LoVo (cell line): ENCODE measurements at places on chromosomes 5 and 9.

DNA sequence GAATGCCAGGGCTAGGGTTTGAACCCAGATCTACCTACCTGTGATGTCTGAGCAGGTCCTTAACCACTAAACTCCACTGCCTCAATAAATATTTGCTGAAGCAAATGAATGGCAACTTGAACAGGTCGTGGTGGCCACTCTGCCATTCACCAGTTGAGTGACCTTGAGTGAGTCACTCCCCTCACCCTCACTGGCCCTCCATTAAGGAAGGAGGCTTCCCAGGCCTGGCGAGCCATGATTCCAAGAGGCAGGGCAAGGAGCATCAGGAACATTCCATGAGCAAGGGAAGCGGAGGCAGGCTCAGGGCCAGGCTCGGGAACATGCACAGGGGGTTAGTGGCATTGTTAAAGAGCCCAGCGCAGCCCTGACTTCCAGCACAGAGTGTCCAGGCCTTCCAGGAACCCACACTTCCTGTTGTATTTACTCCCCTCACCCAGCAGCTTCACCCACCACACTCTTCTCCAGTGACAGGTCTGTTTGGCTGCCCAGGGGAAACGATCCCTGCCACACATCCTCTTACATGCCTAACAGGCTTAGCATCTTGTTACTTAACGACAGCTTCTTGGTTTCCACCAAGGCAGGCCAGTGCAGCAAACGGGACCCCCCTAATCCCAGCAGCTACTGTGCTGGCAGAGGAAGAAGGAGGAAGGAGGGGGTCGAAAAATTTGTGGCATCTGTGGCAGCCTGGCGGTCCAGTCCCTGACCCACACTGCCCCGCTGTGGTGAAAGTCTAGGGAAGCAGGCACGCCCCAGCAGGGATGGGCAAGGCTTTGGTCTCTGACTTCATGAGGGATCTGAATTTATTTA, 43.7 kb upstream of the TTC1 start:
- peak; percentile 44 for DNase-seq

DNA sequence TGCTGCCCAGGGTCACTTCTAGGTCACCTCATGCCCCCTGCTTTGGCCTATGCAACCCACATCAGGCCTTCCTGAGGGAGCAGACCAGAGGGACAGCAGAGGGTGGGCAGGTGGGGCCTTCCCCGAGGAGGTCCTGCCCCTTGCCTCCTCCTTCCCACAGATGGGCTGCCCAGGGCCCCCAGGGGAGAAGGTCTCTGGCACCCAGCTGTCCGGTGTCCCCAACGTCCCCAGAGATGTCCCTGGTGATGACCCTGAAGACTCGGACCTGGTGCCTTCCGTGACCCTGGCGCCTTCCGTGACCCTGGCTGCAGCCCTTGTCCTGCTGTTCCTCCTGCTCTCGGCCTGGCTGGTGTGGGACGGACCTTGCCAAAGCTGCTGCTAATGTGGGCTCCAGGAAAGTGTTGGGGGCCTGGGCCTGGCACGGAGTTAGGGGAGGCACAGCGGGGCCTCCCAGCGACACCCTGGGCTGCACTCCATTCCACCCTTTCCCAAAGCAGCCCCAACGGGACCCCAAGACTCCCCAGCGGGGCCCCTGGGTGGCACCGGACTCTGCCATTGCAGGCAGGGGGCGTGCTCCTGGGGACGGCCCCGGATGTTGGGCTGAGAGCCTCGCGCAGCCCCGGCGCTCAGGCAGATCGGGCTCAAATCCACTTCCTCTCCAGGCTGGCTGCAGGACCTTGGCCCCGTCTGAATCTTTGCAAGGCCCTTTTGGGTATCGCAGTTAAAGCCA, 6.8 kb upstream of the SLC2A6 start:
- DNase-seq: no peak

- DNase-seq: peak; percentile 70
Observed at GRCh38 chr9:132800038-132800648, 77.9 kb downstream of the AK8 start.

DNA sequence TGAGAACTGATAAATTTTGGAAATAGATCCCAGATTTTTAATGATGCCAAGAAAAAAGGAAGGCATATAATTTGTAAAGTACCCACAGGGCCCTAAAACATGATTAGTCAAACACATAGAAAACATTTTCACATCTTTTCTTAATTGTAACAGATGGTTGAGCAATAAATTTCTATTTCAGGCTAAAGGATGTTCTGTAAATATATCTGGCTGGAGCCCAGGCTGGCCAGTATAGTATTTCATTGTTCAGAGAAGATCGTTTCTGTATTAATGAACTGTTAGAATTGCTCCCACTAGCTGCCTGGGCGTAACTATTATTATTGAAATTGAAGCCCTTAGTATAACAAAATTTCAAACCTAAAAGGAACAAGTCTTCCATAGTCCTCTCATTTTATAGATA, 105.3 kb upstream of the SMC2 start:
- no peak for DNase-seq

- no peak for DNase-seq
Observed at GRCh38 chr9:22537721-22538120, 91.1 kb downstream of the DMRTA1 start.

GRCh38 chr5:51380603-51381207, 2.5 kb upstream of the ISL1 start:
- peak; percentile 54 for DNase-seq

GRCh38 chr5:116402235-116402634, 172.4 kb downstream of the SEMA6A start:
- DNase-seq: no peak

GRCh38 chr5:71762826-71763225, 43.8 kb downstream of the CARTPT start:
- no peak for DNase-seq

DNA sequence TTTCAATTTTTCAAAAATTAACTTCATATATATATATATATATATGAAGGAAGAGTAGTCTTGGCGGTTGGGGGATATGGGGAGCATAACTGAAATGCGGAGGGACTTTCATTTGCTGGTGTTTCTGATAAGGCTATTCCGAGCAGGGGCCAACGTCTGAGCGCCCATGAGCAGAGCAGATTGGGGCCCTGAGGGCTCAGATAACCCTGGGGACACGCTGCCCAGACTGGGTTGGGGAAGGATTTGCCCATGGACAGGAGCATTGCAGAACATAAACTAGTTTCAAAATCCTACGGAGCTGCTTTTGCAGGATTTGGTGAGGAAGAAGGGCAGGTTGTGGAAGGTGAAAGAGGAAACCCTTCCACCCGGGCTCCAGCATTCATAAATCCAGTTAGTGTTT, 240.2 kb downstream of the IRX1 start:
- no peak for DNase-seq

- DNase-seq: no peak
Observed at GRCh38 chr5:55484531-55484930, 50.2 kb downstream of the PLPP1 start.

- DNase-seq: no peak
Observed at GRCh38 chr9:117742131-117742530, 37.9 kb downstream of the TLR4 start.

DNA sequence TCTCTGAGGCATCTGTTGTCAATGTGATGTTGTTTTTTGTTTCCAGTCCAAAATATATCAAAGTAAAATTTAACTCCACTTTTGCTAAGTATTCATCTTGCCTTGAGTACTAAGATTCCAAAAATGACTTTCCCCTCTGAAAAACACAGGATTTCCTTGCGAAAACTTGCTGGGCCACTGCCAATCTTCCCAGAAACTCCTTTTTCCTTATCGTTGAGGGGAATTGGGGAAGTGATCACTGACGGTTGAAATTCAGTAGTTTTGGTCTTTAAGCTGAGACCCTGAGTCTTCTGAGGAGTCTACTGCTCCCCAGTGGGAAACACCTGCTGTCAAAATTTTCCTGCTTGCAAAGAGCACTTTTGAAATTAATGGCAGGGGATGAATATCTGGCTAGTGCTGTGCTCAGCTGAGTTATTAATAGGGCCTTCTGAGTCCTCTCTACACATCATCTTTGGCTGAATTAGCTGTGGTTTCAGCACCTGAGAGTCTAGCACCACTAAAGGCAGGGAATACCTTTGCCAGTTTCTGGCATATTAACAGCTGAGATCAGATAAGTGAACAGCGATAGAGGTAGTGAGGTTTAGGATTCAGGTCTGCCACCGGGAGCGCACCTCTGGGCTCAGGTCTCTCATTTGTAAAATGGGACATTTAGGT, 18.0 kb downstream of the TLR4 start:
- no peak for DNase-seq

GRCh38 chr9:120616966-120617935, 37.3 kb upstream of the CDK5RAP2 start:
- no peak for DNase-seq

- DNase-seq: no peak
Observed at GRCh38 chr5:179607160-179607931, 16.1 kb downstream of the HNRNPH1 start.

- peak; percentile 16 for DNase-seq
Observed at GRCh38 chr9:34176089-34176488, 2.8 kb upstream of the UBAP1 start.

GRCh38 chr9:137199411-137200121, 975 bp downstream of the TPRN start:
- DNase-seq: no peak

DNA sequence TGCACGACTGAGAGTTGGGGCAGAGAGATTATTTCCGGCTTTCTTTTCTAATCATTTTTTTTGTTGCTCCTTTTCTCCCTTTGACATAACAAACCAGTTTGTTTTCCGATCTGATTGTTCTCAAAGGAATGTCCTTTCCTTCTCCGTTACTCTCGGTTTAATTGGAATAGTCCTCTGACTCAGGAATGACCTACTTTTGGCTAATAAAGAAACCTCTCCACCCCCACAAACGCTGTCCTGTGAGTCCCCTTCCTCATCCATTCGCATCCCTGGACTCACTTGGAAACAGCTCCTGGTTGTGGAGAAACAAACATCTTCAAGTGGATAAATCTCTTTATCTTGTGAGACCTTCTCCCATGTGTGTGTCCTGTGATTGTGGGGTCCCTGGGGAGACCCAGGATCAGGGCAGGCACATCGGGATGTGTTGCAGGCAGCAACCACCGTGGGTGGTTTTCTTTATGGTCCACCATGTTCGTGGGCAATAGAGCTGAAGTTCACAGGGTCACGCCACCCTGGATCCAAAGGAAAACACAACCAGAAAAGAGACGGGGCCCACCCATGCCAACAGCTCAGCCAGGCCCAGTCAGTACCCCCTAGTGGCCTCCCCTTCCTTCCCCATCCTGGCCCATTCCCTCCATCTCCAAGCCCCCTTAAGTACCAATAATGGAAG, 45.2 kb upstream of the NEK6 start:
- DNase-seq: no peak

- DNase-seq: peak; percentile 46
Observed at GRCh38 chr9:72979405-72980100, 26.7 kb upstream of the ALDH1A1 start.

DNA sequence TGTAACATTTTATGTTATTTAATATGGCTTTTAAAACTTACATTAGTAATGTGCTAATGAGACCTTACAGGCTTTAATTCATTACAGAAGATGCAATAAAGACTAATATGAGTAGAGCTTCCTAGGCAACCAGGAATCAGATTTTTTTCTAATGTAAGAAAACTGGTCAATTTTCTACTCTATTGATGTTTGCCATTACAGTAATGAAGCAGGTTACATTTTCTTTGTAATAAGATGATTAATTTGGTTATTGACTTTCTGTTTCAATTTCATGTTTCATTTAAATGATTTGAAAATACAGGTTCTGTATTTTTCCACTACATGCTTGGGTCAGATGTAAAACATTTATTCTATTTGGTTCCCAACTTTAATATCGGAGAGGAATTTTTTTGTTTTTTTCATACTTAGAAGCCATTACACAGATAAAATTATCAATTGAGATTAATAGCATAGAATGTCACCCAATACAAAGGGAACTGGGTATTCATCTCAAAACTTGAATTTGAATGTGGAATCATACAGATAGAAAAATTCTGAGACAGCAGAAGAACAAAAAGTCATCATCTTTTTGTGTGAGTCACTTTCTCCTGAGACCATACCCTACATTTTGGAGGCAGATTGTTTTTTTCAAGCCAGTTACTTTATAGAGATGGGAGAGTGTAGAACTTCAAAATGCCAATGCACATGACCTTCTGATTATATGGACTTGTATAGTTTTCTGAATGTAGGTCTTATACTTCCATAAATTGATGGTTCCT, 133.6 kb upstream of the HMHB1 start:
- DNase-seq: no peak

GRCh38 chr5:145925353-145925752, 11.0 kb upstream of the SH3RF2 start:
- DNase-seq: peak; percentile 70

DNA sequence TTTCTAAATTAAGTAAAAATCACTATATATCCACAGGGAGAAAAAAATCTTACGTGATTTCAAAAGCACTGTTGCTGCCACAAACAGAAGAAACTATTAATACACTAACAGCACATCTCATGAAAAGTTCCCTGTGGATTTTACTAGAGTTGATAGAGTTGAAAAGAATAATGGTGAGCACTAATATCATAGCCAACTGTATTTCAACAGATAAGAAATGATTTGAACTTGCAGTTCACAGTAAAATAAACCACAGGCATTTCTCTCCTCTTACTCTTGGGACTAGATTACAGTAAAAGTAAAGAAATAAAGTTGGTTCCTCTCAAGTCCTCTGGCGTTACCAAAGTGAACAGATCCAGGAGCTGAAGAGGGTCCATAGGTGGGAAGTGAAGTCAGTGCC, 27.9 kb downstream of the AGTPBP1 start:
- no peak for DNase-seq

DNA sequence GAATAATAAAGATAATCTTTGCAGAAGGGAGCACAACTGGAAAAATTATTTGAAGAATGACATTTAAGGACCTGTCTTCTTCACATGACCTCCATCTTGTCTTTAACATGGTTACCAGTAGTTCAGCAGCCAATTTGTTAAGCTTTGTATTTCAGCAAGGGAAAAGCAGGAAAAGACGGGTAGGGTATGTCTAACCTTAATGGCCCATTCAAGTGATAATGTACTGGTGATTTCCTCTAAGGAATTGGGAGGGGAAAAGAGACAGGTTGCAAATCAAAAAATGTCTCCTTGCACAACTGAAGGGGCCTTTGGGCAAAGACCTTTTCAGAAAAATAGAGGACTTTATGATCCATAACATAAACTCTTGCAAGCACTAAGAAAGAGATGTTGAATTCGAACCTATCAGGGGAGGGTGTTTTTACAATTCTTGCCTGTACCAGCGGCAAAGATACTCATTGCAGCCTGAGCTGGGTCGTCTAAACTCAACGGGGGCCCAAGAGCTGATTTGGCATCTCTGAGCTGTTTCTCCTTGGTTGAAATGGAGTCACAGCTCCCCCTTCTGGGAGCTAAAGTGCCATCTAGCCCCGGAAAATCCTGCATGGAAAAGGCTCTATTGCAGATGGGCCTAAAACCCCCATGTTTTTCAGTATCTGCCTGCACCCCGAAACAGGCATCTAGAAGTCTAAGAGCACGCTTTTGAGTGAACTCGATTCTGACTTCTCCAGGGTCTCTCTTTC, 3.8 kb downstream of the BRINP1 start:
- DNase-seq: peak; percentile 4

- no peak for DNase-seq
Observed at GRCh38 chr9:111842313-111842712, 47.6 kb upstream of the SHOC1 start.
